ENCODE measurements at places on chromosomes 3 and 15. TPM values are rescaled to one million over a fixed set of nuclear protein-coding genes. Genes with fewer than 3 reads are reported as not detected.

The SMAD3 gene
- total RNA-seq: 47.6 TPM

GRCh38 chr3:25448750-25449692 is 21.0 kb downstream of the RARB start:
- peak; percentile 85 for DNase-seq
- peaks cover 36% of the 10 kb centered on the region for H3K4me1 ChIP-seq
- no peaks in the 10 kb centered on the region for H3K36me3 ChIP-seq
- no peaks in the 10 kb centered on the region for H3K27me3 ChIP-seq
- H3K27ac ChIP-seq: peak overlapping the region; percentile 74

The PPP1R14D gene
- total RNA-seq: not detected

DNA sequence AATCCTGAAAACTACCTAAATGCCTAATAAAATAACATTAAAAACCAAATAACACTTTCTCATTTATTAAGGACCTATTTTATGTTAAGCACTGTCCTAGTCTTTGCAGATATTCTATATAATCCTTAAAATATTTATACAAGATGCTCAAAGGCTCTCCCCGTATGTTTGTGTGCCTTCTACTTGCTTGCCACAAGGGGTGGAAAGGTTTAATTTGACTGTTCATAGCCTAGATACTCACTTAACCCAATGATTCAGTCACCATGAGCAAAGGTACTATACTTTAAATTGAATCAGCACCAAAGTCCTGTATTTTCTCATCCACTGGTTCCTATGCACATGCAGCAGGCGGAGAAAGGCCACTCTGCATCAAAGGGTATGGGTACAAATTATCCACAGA is 32.0 kb downstream of the LSAMP start:
- no peak overlapping the region for H3K4me3 ChIP-seq
- no peak overlapping the region for H3K27ac ChIP-seq
- no peak for DNase-seq
- no peaks in the 10 kb centered on the region for H3K27me3 ChIP-seq
- H3K36me3 ChIP-seq: no peaks in the 10 kb centered on the region
- no peaks in the 10 kb centered on the region for H3K4me1 ChIP-seq

The EIF2A gene
- total RNA-seq: 102 TPM

The C3orf85 gene
- not detected for total RNA-seq

- H3K36me3 ChIP-seq: no peaks in the 10 kb centered on the region
- no peak for DNase-seq
- no peak overlapping the region for H3K4me3 ChIP-seq
- peaks cover 8% of the 10 kb centered on the region for H3K4me1 ChIP-seq
These were observed 192.7 kb downstream of the ZNF621 start for GRCh38 chr3:40717471-40717870.

- H3K4me1 ChIP-seq: no peaks in the 10 kb centered on the region
- H3K36me3 ChIP-seq: no peaks in the 10 kb centered on the region
- no peak overlapping the region for H3K27ac ChIP-seq
- H3K27me3 ChIP-seq: peaks cover 4% of the 10 kb centered on the region
- no peak for DNase-seq
These were observed 7.5 kb upstream of the CHMP2B start for GRCh38 chr3:87219611-87220010.

DNA sequence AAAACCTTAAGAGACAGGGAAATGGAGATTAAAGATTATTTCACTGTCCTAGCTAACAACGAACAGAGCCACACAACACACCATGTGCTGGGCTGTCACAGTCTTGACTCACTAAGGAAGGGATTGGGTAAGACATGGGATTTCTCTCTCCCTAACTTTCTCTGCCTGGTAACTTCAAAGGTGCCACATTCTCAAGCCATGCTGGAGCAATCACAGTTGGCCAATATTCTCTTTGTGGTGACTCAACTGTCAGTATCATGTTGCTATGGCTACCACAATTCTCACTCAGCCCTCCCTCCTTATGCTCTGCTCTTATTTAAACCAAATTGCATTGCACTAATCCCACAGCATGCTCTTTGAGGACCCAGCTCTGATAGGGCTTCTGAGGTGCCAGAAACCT is 74.0 kb downstream of the OXNAD1 start:
- H3K4me3 ChIP-seq: no peak overlapping the region
- no peak for DNase-seq
- no peaks in the 10 kb centered on the region for H3K27me3 ChIP-seq
- peak overlapping the region; percentile 73 for H3K27ac ChIP-seq
- H3K4me1 ChIP-seq: peaks cover 17% of the 10 kb centered on the region

DNA sequence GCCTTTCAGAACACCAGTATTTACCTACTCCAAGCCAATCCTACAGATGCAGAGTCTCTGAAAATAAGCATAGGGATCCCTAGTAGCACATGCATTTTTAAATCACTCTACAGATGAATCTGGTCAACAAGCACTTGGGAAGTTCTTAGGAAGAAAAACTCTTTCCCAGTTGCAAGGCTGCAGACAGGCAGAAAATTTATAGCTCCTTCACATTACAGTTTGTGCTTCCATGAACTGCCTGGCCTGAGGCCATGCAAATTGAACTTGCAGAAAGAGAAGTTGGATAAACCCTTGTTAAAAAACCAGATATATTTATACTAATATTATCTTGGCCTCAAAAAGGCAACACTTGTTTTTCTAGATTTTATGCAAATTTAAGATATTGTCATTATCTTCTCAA is 256.9 kb downstream of the EPHA3 start:
- H3K27me3 ChIP-seq: no peaks in the 10 kb centered on the region
- no peak overlapping the region for H3K4me3 ChIP-seq
- DNase-seq: no peak
- H3K4me1 ChIP-seq: no peaks in the 10 kb centered on the region
- no peak overlapping the region for H3K27ac ChIP-seq

- DNase-seq: no peak
- H3K27me3 ChIP-seq: no peaks in the 10 kb centered on the region
- H3K36me3 ChIP-seq: no peaks in the 10 kb centered on the region
- no peak overlapping the region for H3K27ac ChIP-seq
These were observed 6.1 kb downstream of the PLCB2 start for GRCh38 chr15:40301467-40302179.

DNA sequence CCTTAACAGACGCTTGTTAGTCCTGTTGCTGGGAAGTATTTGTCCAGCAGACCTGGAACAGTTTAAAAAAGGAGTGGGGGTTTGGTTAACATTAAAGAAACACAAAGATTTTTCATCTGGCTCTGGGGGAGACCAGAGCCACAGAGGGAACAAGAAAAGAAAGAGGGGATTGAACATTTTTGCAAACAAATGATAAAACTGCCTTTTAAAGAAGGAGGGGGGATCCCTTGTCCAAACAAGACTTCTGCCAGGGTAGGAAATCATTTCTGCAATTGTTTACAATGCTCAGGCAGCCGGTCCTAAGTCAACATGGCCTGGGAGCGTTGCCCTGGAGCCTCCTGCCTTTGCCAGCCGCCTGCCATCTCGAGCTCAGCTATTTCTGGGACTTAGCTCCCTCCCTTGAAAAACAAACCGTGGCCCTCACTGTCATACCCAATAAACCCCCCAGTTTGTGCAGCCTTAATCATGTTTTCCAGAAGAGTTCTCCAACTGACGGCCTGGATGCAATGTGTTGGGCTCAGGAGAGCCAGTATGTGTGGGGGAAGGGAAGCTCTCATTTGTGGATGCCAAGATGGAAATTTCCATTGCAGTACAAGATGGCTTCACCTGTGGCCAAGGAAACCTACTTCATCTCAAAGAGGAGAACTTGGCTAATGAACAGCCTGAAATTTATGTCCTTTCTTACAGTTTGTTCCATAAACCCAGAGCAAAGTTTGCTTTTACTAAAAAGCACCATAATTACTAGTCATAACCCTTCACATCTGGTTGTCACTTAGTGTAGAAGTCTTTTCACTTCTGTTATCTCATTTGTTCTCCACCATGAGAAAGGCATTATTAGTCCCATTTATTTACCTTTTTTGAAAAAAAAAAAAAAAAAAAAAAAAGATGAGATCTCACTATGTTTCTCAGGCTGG is 75.9 kb upstream of the RNU6-1 start:
- no peak overlapping the region for H3K4me3 ChIP-seq
- H3K27ac ChIP-seq: peak overlapping the region; percentile 74
- no peaks in the 10 kb centered on the region for H3K36me3 ChIP-seq
- no peaks in the 10 kb centered on the region for H3K27me3 ChIP-seq
- peak; percentile 25 for DNase-seq

DNA sequence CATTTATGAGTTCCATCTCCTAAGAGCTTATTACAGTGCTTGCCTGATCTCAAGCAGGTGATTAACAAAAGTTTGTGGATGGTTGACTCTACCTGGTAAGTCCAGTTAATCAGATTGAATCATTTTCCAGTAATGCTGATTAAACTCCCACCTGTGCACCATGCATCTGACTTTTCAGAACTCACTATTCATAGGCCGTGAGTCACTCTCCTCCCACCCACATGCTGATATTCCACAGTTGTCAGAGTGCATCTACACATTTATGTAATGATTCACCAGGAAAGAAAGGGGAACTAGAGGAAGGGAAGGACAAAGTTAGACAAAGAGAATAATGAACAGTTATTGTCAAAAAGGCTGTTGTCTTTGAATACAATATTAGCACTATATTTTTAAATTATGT is 106.2 kb upstream of the UBE3A start:
- H3K36me3 ChIP-seq: no peaks in the 10 kb centered on the region
- no peak overlapping the region for H3K4me3 ChIP-seq

GRCh38 chr3:14518432-14518802 is 21.7 kb downstream of the GRIP2 start:
- peaks cover 64% of the 10 kb centered on the region for H3K36me3 ChIP-seq

- no peaks in the 10 kb centered on the region for H3K36me3 ChIP-seq
- no peaks in the 10 kb centered on the region for H3K27me3 ChIP-seq
- no peak overlapping the region for H3K4me3 ChIP-seq
- no peak for DNase-seq
- no peak overlapping the region for H3K27ac ChIP-seq
These were observed 102.6 kb upstream of the PRR20G start for GRCh38 chr3:127390365-127391025.

The VGLL3 gene
- total RNA-seq: 11.2 TPM

GRCh38 chr3:175073219-175073905 is 214.2 kb downstream of the NAALADL2 start:
- no peaks in the 10 kb centered on the region for H3K4me1 ChIP-seq
- no peaks in the 10 kb centered on the region for H3K36me3 ChIP-seq
- DNase-seq: no peak
- H3K27ac ChIP-seq: no peak overlapping the region
- H3K4me3 ChIP-seq: no peak overlapping the region

DNA sequence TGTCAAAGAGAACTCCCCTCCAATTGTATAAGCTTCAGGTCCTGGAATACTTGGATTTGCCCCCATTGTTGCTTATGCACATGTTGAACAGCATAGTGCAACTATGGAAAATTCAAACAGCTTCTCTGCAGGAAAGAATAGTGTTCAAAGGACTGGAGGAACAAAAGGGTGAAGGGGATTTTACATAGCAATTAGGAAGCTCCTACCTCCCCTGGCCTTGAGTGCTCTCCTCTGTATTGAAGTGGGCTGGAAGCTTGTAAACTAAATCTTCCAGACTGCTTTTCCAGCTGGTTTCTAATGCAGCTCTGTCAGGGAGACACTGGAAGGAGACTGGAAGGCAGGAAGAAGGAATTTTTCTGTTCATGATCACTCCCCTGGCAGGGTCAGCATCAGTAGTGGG is 7.2 kb upstream of the ELP6 start:
- no peak overlapping the region for H3K4me3 ChIP-seq
- H3K27ac ChIP-seq: no peak overlapping the region
- no peaks in the 10 kb centered on the region for H3K4me1 ChIP-seq
- H3K27me3 ChIP-seq: no peaks in the 10 kb centered on the region
- DNase-seq: no peak

GRCh38 chr3:20543535-20544226 is 357.7 kb upstream of the SGO1 start:
- no peaks in the 10 kb centered on the region for H3K4me1 ChIP-seq
- H3K4me3 ChIP-seq: no peak overlapping the region
- H3K36me3 ChIP-seq: no peaks in the 10 kb centered on the region
- DNase-seq: no peak

The TMEM212 gene
- total RNA-seq: not detected

The IL12A gene
- total RNA-seq: 0.49 TPM

GRCh38 chr3:136586580-136586979 is 165.6 kb downstream of the STAG1 start:
- no peaks in the 10 kb centered on the region for H3K27me3 ChIP-seq
- no peaks in the 10 kb centered on the region for H3K4me1 ChIP-seq
- DNase-seq: no peak
- no peaks in the 10 kb centered on the region for H3K36me3 ChIP-seq
- H3K4me3 ChIP-seq: no peak overlapping the region

- no peaks in the 10 kb centered on the region for H3K27me3 ChIP-seq
- no peak overlapping the region for H3K27ac ChIP-seq
- H3K36me3 ChIP-seq: no peaks in the 10 kb centered on the region
These were observed 603.7 kb upstream of the ALCAM start for GRCh38 chr3:104763007-104763406.

DNA sequence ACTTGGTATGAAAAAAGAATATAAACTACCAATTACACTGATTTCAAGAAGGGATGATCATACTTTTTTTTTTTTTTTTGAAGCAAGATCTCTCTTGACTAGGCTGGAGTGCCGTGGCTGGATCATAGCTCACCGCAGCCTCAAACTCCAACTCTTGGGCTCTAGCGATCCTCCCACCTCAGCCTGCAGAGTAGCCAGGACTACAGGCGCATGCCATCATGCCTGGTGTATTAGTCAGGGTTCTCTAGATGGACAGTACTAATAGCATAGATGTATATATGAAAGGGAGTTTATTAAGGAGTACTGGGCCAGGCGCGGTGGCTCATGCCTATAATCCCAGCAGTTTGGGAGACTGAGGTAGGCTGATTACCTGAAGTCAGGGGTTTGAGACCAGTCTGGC is 11.5 kb upstream of the SEC11A start:
- no peak overlapping the region for H3K27ac ChIP-seq
- H3K4me1 ChIP-seq: no peaks in the 10 kb centered on the region
- no peaks in the 10 kb centered on the region for H3K27me3 ChIP-seq
- H3K4me3 ChIP-seq: no peak overlapping the region
- DNase-seq: no peak
- H3K36me3 ChIP-seq: no peaks in the 10 kb centered on the region

DNA sequence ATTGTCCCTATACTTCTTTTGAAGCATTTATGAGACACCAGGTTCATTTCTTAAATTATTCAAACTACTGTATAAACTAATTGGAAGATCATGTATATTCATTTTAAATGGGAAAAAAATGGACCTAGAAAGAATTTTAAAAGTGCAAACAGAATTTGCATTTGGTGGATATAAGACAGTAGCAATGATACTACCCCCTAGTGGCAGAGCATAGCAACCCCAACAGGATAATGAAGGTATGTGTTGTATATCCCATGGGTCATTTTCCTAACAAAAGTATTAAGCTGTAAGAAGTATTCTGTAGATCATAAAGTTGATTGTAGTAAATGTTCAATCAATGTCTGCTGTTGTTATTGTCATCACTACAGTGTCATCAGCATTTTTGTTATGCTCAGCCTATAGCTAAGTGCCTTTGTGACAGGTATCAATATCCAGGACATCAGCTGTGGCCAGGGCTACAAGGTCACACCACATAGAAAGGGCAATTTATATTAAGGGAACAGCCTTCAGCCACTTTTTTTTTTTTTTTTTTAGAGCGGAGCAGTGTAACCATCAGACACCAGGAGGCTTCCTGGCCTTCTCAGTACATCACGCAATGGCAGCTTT is 175.8 kb downstream of the FOXB1 start:
- H3K4me3 ChIP-seq: no peak overlapping the region
- no peak overlapping the region for H3K27ac ChIP-seq
- DNase-seq: no peak
- no peaks in the 10 kb centered on the region for H3K36me3 ChIP-seq
- H3K27me3 ChIP-seq: no peaks in the 10 kb centered on the region
- no peaks in the 10 kb centered on the region for H3K4me1 ChIP-seq

- H3K27ac ChIP-seq: no peak overlapping the region
- H3K4me3 ChIP-seq: peak overlapping the region; percentile 90
- H3K36me3 ChIP-seq: no peaks in the 10 kb centered on the region
- H3K27me3 ChIP-seq: no peaks in the 10 kb centered on the region
- DNase-seq: no peak
- H3K4me1 ChIP-seq: peaks cover 55% of the 10 kb centered on the region
These were observed 4.4 kb downstream of the HYAL2 start for GRCh38 chr3:50318163-50318562.

Data from psoas muscle (tissue), 8 donors.